ENCODE measurements at places on chromosomes 16 and 17. TPM values are rescaled to one million over a fixed set of nuclear protein-coding genes. Genes with fewer than 3 reads are reported as not detected.

The KRT15 gene
- total RNA-seq, result 0.68 TPM

The TOM1L1 gene
- total RNA-seq, result 62.3 TPM

The NAA60 gene
- 25.2 TPM for total RNA-seq

The DOC2B gene
- total RNA-seq, result 4.2 TPM

The RPL13 gene
- 3,914 TPM for total RNA-seq

The ELMO3 gene
- 1.4 TPM for total RNA-seq

The TP53TG3F gene
- not detected for total RNA-seq

The SLX4 gene
- total RNA-seq, result 7.8 TPM

The ZNF830 gene
- total RNA-seq, result 20.1 TPM

The ZNF668 gene
- total RNA-seq, result 14.5 TPM

The BEAN1 gene
- 0.28 TPM for total RNA-seq

DNA sequence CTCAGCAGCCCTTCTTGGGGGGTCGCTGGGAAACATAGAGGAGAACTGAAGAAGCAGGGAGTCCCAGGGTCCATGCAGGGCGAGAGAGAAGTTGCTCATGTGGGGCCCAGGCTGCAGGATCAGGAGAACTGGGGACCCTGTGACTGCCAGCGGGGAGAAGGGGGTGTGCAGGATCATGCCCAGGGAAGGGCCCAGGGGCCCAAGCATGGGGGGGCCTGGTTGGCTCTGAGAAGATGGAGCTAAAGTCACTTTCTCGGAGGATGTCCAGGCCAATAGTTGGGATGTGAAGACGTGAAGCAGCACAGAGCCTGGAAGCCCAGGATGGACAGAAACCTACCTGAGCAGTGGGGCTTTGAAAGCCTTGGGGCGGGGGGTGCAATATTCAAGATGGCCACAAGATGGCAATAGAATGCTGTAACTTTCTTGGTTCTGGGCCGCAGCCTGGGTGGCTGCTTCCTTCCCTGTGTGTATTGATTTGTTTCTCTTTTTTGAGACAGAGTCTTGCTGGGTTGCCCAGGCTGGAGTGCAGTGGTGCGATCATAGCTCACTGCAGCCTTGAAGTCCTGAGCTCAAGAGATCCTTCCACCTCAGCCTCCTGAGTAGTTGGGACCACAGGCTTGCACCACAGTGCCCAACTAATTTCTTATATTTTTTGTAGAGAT is 3.4 kb downstream of the STH start:
- no peak for DNase-seq

DNA sequence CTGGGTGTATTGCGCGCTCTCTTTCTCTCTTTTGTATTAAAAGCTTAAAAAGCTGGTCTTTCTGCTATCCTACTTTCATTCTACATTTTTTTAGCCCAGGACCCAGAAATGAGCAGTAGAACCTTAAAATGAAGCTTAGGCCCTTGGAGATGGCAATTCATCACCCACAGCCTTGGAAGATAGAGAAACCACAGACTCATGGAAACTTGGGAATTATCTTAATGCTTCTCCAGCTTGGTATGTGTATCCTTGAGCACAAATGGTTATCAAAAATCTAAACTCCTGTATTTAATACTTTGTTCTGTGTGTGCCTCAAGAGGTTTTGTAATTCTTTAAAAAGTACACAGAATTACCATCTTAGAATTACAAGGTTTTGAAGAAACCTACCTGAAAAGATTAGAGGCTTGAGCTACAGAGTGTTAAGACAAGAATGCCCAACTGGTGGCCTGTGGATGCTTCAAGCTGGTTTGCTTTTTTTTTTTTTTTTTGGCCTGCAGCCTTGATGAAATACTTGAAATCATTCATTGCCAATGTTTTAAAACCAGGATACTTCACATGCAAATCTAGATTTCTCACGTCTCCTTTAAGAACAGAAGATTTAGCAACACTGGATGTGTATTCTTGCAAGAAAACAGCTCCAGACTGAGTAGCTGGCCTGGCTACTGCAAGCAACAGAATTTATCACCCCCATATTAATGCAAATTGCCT is 105.0 kb downstream of the XYLT1 start:
- no peak for DNase-seq

- DNase-seq, result no peak
These were observed 25.8 kb downstream of the TRPV1 start for GRCh38 chr17:3583456-3583855.

DNA sequence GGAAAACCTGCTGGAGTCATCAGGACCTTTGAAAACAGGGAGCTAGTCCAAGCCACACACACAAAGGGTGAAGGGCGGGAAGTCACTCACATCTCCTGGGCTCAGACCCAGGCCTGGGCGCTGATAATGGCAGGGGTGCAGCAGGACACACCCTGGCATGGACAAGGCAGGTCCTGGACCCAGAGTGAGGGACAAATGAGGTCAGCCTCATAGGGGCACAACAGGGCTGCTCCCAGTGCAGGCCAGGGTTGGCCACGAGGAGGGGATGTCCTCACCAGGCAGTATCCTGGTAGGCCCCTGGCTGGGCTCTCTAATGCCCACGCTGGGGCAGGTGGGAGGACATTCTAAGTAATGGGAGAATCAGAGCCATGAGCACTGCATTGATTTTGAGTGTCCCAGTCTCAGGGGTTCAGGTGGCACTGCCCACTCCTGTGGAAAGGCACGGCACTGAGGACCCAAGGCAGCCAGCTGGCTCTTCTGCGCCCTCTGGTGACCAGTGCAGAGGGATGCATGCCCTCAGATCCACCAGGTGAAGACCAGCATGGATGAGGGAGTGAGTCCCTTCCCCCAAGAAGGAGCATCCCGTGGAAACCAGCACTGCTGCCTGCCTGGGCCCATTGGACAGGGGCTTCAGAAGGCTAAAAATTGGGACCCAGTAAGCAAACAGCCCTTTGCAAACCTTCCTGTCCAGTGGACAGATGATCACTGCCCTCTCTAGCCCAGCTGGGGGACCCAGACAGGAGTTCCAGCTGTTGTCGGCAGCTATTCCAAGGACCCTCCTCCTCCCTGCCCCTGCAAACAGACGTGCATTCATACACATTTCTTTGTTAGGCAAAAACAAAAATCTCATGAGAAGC is 23.4 kb upstream of the SREBF1 start:
- DNase-seq, result no peak

GRCh38 chr17:34822007-34822739 is 139.1 kb downstream of the CCT6B start:
- DNase-seq, result no peak

DNA sequence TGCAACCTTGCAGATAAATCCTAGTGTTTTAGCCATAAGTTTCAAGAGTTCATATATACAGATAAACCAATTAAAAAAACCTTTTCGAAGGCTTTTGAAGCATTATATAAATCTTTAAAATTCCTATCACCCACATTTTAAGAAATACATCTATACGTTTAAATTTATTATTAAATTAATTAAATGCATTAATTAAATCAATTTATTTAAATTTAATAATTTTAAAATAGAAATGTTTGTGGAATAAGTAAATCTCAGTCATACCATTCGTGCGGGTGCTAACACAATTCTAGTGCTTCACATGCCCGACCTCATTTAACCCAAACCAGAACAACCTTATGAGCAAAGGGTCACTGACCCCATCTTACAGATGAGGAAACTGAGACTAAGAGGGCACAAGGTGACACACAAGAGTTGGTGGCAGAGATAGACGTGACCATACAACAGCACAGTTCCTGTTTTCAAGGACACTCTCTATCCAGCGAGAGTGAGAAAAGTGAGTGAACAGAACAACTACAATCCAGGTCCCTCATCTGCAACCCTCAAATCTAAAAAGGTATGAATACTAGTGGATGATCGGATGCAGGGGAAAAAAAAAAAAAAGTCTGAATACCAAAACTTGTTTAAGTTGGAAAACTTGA is 1.4 kb downstream of the NSMCE1 start:
- DNase-seq, result no peak

GRCh38 chr16:88561485-88562359 is 8.5 kb upstream of the ZC3H18 start:
- DNase-seq, result no peak

DNA sequence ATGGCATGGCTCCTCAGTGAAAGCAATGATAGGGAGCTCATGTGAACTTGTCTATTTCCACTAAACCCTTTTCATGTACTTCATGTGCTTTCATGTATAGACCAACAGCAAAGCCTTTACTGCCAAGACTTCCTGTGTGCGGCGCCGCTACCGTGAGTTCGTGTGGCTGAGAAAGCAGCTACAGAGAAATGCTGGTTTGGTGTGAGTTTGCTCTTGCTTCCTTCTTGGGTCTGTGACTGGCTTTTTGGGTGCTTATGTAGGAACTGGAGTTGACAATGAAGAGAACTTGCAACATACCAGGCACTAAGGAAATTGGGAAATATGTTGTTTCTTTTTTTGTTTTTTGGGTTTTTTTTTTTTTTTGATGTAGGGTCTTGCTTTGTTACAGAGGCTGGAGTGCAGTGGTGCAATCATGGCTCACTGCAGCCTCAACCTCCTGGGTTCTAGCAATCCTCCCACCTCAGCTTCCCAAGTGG is 5.7 kb downstream of the SNX11 start:
- no peak for DNase-seq

GRCh38 chr17:42312285-42313130 is 24.2 kb downstream of the STAT5A start:
- no peak for DNase-seq

DNA sequence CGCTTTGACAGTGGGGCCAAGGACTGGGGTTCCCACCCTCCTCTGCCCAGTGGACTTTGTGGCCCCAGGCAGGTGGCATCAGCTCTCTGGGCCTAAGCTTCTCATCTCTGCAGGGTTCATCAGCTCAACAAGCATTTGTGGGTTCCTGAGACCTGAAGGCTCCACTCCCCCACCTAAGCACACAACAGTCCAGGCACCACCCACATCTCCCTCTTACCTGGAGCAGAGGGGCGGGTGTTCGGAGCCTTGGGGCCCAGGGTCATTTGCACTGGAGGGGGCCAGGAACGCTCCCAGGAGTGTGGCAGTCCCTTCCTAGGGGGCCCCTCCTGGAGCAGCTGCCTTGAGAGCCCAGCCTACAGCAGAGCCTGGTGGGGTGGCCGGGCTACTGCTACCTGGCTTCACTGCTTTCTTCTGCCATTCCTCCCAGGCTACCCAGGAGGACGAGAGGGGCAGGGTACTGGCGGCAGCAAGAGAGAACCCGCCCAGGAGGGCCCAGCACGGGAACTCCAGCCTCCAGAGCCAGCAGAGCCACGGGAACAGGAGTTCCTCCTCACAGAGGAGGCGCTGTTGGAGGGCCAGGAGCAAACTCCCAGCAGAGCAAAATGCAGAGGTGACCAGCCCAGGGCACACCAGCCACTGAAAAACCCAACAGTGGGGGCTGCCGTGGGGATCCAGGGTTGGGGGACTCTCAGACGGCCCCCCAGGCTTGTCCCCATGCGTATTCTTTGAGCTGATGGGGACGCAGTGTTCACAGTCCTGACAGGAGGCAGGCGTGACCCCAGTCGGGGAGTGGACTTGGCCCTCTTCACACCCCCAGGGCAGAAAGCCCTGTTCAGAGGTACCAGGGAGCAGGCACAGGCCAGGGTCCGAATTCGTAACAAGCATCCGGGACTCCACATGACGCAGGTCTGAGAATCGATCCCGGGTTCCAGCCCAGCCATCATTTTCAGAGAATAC is 35.1 kb upstream of the SLC38A10 start:
- no peak for DNase-seq

GRCh38 chr16:74200921-74201320 is 95.7 kb upstream of the PSMD7 start:
- no peak for DNase-seq

DNA sequence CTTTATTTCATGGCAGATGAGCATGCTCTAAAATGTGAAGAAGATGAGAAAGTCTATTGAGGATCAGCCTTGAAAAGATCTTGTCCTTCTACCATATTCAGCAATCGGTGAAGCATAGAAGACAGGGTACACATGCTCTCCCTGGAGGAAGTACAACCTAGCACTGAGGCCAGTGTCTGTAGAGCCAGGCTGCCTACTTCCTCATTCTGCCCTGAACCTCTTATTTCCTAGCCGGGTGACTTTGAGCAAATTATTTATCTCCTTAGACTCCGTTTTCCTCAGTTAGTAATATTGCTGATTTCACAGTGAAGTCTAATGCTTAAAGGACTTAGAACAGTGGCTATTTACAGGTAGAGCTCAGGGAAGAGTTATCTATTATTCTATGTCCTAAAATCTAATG is 58.4 kb downstream of the TMEM100 start:
- DNase-seq, result no peak

DNA sequence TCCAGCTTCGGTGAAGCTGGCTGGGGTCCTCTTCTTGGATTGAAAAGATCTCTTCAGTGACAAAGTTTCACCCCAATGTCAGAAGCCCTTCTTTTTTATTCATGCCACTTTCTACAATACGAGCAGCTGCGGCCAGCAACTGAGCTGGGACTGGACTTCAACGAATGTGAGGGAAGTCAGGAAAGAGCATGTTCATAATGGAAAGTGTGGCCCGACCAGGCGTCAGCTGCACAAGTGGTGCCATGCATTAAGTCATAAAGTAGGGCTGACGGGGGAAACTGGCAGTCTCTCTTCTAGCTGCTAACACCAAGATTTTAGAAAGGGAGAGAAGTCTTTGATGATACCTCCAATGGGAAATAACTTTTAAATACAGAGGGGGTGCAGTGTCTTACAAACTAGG is 192.6 kb downstream of the PARN start:
- no peak for DNase-seq

DNA sequence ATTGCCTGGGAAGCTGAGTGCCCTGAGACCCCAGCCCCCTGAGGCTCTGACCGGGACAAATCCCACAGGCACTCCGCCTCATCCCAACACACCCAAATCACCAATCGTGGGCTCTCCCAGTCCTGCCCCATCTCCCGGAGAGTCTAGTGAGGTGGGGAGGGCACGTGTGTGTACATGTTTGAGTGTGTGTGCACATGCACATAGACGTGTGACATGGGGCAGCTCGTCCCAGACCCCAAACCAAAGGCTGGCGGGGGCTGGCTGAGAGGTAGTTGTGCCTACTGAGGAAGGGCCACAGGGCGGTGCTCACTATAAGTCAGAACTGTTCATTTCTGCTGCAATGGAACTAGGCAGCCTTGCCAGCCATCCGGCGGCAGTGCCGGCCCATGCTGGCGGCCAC is 8.6 kb downstream of the SNAI3 start:
- DNase-seq, result no peak

- peak; percentile 69 for DNase-seq
These were observed at the start of gene ITPRIPL2 for GRCh38 chr16:19113577-19114358. ITPRIPL2 (plus strand) TSS chr16:19113964; CDS start chr16:19114462, 498 bp downstream.
